Right cardiac atrium (tissue), 5 donors: ENCODE measurements at places on chromosomes 16 and 17.

- no peak for DNase-seq
Observed at GRCh38 chr17:13727441-13728171, 125.9 kb upstream of the HS3ST3A1 start.

DNA sequence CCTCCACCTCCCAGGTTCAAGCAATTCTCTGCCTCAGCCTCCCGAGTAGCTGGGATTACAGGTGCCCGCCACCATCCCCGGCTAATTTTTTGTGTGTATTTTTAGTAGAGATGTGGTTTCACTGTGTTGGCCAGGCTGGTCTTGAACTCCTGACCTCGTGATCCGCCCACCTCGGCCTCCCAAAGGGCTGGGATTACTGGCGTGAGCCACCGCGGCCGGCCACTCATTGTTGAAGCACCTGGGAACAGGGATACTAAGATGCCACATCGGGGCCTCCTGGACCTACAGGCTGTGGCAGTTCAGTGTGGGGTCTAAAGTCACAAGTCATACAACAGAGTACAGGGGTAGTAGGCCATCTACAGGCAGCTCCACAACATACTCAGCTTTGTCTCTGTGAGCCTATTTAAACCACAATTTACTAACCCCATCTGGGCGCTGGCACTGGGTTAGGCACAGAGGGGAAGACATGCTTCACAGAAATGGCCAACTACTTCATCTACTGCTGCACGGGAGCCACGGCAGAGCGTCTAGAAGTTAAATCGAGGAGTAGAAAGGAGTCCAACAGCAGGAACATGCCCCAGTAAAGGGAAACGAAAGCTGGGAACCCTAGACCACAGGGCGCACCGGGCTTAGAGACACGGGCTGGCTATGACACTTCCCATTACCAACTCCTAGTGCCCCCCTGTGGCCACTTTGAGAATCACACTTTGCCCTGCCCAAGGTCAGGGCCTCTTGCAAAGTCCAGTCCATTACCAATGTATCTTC, 4.3 kb downstream of the VAMP2 start:
- DNase-seq, result peak; percentile 97

GRCh38 chr17:73432624-73433190, 120.9 kb upstream of the CDC42EP4 start:
- DNase-seq, result no peak

DNA sequence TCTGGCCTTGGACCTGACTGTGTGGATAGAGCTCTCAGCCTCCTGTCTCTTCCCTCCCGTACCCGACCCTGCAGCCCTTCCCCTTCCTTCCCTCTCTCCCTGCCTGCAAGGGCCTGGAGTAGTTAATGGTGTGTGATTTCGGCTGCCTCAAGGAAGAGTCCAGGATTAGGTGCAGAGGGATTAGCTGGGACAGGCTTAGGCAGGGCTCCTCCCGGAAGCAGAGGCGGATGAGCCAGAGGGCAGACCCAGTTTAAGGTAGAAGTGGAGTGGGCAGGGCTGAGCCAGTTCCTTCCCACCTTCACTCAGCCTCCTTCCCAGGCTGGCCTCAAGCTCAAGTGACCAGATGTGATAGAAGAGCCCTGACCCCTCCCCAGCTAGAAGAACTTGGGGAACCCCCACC, 16.8 kb downstream of the GUCY2D start:
- DNase-seq, result no peak

- DNase-seq, result no peak
Observed at GRCh38 chr16:22734368-22734767, 79.6 kb upstream of the HS3ST2 start.

- peak; percentile 80 for DNase-seq
Observed at GRCh38 chr17:74386386-74386785, 19.1 kb downstream of the GPR142 start.

GRCh38 chr16:50961952-50962351, 189.1 kb downstream of the SALL1 start:
- no peak for DNase-seq

DNA sequence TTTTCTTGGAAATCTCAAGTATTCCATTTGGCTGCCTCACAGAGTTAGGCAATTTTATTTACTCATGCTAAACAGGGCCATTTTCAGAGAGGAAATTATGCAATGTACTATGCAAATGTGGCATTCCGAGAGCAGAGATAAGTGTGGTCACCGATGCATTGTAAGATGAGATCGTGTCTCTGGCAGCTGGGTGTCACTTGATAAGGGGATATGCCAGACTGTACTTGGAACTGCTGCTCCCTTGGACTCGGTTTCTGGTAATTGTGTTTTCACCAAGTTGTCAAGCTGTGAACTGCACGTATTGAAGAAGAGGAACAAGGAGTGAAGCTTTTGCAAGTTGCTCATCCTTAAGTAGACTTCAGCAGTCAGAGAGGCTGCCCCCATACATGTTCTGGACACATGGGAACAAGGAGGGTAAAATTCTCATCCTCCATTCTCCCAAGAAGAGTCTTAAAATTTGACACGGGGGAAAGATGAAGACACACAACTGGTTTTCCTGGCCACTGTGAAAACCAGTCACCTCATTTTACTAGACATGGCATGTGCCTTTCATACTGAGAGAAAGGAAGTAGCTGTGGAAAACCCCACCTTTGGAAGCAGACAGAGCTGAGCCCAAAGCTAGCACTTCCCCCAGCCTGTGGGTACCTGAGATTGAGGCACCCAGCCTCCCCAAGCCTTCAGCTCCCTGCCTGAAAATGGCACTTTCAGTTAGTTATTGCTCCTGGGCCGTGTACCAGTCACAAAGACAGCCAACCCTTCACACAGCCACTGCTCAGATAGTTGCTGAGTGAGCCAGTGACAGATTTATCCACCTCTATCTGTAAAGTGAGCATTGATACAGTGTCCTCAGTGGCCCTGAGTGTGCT, 150.7 kb downstream of the SOCS1 start:
- peak; percentile 51 for DNase-seq

DNA sequence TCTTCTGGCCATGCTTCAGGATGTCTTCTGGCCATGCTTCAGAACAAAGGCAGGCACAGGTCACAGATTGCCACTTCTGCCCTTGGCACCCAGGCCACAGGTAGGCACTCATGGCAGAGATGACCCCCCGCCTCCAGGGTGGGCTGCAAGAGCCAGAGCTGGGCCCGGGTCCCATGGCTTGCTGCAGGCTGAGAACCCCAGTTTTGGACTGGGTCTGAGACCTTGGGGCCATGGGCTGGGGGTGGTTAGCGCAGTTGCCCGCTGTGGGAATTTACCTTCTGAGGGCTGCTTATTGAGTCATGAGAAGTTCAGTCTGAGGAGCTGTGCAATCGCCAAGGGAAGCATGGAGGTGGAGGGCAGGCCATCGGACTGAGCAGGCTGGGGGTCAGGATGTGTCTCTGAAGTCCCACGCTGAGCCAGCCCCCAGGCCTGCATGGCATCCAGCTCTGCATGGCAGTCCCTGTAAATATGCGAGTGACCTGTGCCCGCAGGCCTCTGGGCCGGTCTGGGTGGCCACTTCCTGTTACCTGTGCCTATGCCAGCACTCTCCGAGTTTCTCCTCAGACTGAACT, 1.7 kb downstream of the ANKRD13B start:
- DNase-seq, result peak; percentile 55

DNA sequence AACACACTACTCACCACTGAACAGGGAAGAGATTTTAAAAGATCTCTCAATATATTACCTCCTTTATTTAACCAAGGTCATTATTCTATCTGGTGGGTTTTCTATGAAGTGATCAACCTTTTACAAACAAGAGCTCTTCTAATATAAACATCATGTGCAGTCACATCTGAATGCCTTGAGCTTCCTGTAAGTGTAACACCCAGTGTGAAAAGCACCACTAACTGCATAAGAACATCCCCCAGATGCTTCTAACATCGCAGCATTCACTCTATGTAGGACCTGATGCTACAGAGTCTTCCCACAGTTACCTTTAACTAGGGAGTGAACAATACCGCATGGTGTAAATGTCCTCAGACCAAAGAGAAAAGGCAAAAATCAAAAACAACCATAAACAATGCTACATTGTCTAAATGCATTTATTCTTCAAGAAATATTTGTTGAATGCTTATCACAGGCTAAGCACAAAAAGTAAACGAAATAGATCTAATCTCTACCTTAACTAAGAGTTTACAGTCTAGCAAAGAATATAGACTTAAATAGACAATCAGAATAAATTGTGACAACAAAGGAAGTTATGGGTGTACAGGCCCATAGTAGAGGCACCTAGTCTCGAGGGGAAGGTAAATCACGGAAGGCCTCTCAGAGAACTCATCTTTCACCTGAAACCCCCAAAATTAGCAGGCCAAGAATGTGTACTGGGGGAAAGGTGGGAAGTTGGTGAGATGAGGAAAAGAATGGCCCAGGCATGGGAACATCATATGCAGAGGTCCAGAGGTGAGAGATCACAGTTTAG, 16.2 kb downstream of the SKAP1 start:
- DNase-seq, result no peak

DNA sequence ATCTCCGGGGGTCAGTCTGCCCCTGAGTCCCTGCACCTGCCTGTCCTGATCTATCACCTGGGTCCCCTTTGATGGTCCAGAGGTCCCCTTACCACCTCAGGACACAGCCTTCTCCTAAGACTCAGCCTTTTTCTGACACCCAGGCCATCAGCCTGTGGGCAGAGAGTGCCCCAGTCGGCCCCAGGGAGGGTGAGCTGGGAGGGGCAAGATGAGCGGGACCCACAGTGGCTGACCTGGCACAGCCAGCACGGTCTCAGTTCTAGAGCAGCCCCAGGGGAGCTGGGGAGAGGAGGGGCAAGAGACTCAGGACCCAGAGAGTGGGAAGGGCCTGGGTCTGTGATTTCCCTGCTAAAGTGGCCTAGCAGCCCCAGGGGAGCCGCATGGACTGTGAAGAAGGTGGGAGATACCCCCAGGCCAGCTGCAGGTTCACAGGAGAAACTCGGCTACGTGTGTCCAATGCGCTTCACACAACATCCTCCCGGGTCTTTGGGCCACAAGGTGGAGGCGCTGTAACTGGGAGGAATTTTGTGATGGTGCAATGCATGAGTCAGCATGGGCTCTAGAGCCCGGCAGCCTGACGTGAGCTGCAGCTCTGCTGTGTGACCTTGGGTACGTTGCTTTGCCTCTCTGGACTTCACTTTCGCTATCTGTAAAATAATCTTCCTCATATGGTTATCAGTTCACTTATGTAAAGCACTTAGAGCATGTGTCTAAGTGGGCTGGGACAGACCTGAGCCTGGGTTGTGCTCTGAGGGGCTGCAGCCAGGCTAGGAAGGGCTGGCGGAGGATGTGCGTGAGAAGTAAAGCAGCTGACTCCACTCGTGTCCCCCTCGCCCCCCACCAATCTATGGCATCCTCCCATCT, 67.2 kb upstream of the LHX1 start:
- no peak for DNase-seq

DNA sequence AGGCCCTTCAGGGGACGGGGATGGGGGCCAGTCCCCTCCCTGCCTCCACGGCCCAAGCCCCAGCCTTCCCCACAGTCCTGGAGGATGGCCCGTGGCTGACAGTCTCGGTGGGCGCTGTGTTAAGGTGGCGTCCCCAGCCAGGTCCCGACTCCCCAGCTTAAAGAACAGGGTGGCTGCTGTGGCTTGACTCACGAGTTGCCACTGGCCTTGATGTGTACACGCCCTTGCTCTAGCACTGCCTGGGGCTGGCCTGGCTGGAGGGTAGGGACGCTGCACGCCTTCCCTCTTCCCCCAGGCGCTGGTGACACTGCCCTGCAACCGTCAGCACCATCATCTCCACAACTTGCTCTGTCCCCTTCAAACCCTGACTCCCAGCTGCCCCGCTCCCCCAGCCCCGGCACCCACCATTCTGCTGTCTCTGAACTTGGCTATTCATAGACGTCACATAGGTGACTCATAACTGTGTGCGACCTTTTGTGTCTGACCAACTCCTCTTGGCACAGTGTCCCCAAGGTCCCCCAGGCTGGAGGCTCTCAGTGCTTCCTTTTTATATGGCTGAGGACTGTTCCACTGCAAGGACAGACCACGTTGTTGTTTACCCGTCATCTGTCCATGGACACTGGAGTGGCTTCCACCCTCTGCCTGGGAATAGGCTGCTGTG, 6.3 kb downstream of the GNPTG start:
- DNase-seq, result no peak

DNA sequence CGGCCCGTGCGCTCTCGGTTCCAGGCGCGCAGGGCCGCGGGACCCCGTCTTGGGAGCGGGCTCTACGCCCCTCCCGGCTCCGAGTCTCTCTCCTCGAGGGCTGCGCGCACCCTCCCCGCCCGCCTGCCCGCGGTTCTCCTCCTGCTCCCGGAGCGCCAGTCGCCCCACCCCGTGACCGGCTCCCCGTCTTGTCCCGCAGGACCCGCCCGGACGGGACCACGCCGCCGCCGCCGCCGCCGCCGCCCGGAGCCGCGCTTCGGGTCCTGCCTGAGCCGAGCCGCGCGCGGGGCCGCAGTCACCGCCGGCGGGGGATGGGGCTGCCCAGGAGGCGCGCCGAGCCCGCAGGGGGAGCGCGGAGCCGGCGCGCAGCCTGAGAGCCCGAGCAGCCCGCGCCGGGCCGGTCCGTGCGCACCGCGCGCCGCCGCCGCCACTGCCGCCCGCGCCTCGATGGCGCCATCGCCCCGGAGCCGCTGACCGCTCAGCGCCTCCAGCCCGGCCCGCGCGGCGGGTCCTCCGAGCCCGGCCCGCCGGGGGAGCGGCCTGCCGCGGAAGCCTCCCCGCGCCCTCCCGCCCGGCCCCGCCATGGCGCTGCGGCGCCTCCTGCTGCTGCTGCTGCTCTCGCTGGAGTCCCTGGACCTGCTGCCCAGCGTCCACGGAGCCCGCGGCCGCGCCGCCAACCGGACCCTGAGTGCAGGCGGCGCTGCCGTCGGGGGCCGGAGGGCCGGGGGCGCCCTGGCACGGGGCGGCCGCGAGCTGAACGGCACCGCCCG, at the start of gene SHISA6:
SHISA6 (plus strand) TSS at position 373 of the 770 bp plus-strand sequence.
- no peak for DNase-seq

DNA sequence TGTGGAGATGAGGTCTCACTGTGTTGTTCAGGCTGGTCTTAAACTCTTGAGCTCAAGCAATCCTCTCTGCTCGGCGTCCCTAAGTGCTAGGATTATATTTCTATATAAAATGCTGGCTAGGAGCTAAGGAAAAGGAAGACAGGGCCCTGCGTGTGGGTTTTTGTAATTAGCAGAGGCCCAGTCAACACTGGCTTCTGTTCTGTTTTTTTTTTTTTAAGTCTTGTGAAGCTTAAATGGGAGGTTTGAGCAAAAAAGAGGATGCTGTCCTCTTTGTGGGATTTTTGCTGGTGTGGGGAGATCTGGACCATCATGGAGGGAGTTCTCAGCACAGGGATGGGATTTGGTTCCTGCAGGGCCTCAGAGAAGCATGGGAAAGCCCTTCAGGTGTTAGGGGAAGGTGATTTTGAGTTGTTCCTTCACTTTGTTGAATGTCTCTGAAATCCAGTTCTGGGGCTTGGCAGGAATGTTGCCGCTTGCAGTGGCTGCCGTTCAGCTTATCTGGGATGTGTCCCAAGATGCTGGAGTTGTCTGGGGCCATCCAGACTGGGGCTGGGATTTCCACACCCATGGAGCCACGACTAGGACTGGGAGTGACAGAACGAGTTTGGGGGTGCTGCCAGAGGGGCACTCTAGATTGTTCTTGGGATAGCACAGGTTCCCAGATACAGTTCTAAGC, 4.2 kb downstream of the PYCARD start:
- DNase-seq, result no peak

DNA sequence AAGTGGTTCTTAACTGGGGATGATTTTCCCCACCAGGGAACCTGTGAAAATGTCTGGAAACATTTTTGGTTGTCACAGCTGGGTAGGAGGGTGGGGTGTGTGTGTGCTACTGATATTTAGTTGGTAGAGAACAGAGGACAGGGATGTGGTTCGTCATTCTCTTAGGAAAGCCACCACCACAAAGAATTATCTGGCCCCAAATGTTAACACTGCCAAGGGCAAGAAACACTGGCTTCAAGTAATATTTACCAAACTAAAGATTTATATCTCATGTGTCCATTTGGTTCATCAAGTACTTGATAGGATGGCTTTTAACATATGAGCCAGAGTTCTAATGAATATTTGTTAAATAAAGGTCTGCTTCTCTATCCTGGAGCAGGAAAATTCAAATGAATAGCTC, 19.5 kb downstream of the MPHOSPH6 start:
- DNase-seq, result no peak
